Uterus (tissue), 4 donors: ENCODE measurements at places on chromosomes 2 and 18. TPM values are rescaled to one million over a fixed set of nuclear protein-coding genes. Genes with fewer than 3 reads are reported as not detected.

COL6A3 gene
- total RNA-seq = 1,719 TPM

NR4A2 gene
- 15.9 TPM for total RNA-seq

WDR33 gene
- 98.2 TPM for total RNA-seq

GAD1 gene
- 1.6 TPM for total RNA-seq

CD207 gene
- not detected for total RNA-seq

POTEE gene
- total RNA-seq = 0.24 TPM

FAM237A gene
- not detected for total RNA-seq

L3MBTL4 gene
- 5.6 TPM for total RNA-seq

NUP35 gene
- 31.5 TPM for total RNA-seq

TUBA4B gene
- total RNA-seq = 0.43 TPM

IL36G gene
- not detected for total RNA-seq

GATA6 gene
- 59.6 TPM for total RNA-seq

PDCL3 gene
- 10.0 TPM for total RNA-seq

TRIM43 gene
- total RNA-seq = not detected

SFT2D3 gene
- total RNA-seq = 5.9 TPM

NDC80 gene
- 0.26 TPM for total RNA-seq

DLX1 gene
- not detected for total RNA-seq

EN1 gene
- not detected for total RNA-seq

FER1L5 gene
- total RNA-seq = 1.6 TPM

GPR45 gene
- total RNA-seq = not detected

SRD5A2 gene
- total RNA-seq = not detected

MCM6 gene
- total RNA-seq = 2.6 TPM

RNF152 gene
- 23.8 TPM for total RNA-seq

NT5C1B gene
- total RNA-seq = not detected

ICOS gene
- total RNA-seq = 0.59 TPM

MDH1B gene
- 1.3 TPM for total RNA-seq

PLEK gene
- total RNA-seq = 4.9 TPM

BCL11A gene
- 2.8 TPM for total RNA-seq

BCL2 gene
- 17.9 TPM for total RNA-seq

ASB18 gene
- total RNA-seq = not detected

RGPD8 gene
- total RNA-seq = 27.9 TPM

C2orf66 gene
- total RNA-seq = not detected

PSMA8 gene
- total RNA-seq = not detected

GPC1 gene
- total RNA-seq = 62.2 TPM
